Activated T-helper 1 cell treated with Interleukin-2 at 50 U/mL for 16 hours (primary cell): ENCODE measurements at places on chromosomes 6 and 20.
A peak's percentile ranks its signal among the peaks of the same experiment; 100 is the strongest.

DNA sequence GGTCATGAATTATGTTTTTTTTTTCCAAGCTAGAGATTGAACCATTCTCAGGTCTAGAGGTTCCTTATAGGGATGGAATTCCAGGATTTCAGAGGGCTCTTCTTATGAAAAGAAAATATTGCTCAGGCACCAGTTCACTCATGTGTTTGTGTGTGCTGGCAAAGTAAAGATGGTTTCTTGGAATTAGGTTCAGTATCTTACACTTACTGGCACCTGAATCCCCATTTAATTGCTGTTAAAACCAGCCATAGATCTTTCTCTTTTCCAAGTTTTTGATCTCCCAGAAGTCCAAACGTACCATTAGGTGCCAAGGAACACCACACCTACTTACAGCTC, 508.4 kb downstream of the CDH26 start:
- DNase-seq = no peak

DNA sequence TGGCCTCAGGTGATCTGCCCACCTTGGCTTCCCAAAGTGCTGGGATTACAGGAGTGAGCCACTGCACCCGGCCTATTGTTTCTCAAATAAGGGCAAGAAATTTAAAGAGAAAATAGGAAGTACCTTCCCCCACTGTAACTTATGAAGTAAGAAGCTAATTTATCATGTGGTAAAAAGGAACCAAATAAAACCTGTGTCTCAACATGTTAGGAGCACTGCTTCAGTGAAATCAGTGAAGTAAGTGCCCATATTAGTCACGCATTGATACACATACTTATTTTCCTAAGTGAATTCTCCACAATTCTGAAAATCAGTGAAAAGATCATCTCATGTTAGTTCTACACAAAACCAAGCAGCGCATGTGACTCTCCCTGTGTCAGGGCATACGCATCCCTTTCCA, 14.2 kb upstream of the LPA start:
- no peak for DNase-seq

GRCh38 chr6:164034602-164035140, 620.2 kb downstream of the QKI start:
- no peak for DNase-seq

- DNase-seq = no peak
Measured at GRCh38 chr6:169571123-169571962, 130.5 kb downstream of the WDR27 start.

DNA sequence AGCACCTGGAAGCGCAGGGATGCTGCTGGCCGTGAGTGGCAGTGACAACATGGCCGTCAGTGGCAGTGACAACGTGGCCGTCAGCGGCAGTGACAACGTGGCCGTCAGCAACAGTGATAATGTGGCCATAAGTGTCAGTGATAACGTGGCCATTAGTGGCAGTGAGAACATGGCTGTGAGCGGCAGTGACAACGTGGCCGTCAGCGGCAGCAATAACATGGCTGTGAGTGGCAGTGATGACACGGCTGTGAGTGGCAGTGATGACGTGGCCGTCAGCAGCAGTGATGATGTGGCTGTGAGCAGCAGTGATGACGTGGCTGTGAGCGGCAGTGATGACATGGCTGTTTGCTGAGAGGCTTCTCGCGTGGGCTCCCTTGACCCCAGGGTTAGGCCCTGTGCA, 169.8 kb downstream of the ERMARD start:
- DNase-seq = no peak

DNA sequence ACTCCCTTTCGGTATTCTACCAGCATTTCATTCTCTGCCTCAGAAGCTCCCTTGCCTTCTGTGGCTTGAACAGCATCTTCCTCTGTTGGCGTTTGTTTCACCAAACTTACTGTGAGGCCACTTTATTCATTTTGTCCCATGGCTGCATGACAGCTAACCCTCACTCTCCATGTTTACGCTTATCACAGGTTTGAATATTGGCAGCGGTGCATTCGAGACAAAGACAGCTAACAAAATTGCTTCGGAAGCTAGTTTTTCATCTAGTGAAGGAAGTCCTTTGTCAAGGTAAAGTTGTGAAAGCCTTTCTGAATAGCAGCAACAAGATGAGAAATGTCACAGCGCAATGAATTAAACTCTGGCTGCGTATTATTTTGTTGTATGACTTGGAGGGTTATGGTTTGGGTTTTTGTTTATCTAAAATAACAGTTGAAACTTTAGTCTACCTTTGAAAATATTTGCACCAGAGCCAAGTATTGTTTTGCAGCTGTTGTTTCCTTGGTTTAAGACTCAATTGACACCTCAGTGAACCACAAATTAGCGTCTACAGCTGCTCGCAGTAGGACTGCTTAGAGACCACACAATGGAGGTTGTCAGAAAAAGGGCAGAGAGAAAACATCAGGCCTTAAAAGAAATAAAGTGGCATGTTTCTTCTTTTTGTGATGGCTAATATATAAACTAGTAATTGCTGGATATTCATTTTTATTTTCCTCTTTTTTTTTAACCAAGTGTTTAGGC, 70.4 kb upstream of the XRN2 start:
- DNase-seq = no peak

DNA sequence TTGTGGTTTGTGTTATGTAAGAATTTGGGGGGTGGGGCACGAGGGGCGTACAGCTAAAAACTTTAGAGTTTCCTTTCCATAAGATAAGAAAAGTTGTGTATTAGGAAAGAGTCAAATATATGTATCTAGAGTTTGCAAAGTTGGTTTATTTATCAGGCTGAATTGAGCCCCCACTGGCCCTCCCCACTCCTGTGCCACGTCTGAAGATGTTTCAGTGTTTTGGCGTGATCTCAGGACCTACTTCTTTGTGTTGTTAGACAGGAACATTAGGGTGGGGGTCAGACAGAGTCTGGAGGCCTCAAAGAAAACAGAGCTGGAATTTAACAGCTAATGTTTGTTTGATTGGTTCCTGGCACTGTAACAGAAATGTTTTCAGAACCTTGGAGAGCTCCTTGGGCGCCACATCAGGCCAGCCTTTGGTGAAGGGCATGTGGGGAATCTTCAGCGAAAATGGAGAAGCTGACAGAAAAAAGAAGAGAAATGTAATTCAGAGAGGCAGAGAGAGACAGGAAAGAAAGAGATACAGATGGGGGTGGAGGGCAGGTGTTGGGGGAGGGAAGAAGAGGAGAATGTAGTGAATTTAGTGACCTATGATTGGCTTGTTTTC, 674 bp downstream of the NRSN1 start:
- no peak for DNase-seq

- DNase-seq = peak; percentile 9
Measured at GRCh38 chr20:50980851-50981713, 22.5 kb downstream of the MOCS3 start.

GRCh38 chr6:155832596-155832995, 377.0 kb upstream of the NOX3 start:
- no peak for DNase-seq

DNA sequence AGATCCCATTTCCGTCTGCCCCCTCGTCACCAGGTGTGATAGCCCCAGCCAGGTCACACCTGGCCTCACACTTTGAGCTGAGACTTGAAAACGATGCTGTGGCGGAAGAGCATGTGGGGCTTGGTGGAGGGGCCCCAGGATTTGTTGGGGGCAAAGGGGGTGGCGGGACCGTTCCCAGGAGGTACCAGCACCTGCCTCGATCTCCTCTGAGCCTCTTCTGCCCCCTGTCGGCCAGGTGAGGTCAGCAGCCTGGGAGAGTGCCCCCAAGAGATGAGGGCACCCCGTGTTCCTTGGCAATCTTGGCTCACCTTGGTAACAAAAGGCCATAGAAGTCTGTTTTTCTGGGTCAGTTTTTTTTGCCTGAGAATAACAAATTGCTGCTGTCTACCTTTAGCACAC, 25.4 kb downstream of the SPATA2 start:
- DNase-seq = no peak

DNA sequence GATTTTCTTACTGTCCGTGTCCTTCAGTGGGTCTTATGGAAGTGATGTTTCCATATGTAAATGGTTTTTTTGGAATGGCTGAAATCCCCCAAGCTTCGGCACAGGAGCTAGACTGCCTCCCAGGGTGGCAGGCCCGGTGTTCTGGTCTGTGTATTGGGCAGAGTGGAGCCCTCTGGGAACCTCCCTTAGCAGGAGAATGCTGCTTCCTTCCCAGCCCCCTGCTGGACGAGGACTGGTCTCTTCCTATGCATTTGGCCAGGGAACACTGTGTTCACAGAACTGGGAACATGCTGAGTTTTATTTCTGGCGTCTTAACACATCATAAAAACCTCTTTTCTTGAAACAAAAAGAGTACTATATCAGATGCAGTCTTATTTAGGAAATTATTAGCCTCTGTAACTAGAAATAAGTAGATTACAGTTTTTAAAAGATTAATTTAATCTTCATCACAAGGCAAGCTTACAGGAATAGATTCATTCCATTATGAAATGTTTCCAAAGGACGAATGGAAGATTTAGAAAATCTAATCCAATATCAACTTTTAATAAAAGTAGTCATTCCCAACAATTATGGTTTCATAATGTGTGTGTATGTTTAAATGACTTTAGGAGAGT, 56.6 kb downstream of the SYTL3 start:
- DNase-seq = no peak

DNA sequence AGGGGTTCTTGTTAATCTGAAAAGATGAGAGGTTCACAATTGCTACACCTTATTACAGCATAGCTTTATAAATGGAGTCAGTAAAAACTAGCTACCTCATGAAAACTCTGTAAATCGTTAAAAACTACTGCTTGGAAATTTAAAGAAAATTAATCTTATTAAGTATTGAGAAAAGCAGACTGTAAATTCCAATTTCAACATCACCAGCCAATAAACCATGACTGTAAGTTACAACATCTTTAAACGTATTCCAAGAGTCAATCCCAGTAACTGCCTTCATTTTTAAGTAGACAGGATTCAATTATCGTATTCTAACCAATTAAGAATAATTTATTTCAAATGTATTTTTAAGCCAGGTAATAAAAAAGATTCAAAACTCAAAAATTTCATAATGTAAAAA, 70.3 kb downstream of the ATG5 start:
- no peak for DNase-seq

GRCh38 chr6:120273411-120273810, 923.9 kb upstream of the MAN1A1 start:
- no peak for DNase-seq

DNA sequence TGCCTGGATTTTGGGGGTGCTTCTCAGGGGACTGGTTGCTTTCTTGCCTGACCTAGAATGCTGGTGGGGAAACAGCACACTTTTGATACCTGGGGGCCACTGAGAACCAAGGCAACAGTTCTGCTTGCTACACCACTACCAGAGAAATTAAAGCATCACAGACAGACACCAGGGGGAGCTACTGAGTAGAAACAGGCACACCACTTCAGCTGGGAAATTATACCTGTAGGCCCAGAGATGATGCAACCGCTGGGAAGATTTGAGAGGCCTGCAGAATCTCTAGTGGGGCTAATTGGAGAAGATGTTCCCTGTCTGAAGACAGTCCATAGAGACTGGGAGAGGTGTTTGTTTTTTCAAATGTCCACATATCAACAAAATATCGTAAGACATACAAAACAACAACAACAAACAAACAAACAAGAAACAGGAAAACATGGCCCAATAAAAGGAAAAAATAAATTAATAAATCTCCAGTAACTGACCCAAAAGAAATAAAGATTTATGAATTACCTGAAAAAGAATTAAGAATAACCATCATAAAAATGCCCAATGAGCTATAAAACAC, 129.4 kb upstream of the RIN2 start:
- no peak for DNase-seq

DNA sequence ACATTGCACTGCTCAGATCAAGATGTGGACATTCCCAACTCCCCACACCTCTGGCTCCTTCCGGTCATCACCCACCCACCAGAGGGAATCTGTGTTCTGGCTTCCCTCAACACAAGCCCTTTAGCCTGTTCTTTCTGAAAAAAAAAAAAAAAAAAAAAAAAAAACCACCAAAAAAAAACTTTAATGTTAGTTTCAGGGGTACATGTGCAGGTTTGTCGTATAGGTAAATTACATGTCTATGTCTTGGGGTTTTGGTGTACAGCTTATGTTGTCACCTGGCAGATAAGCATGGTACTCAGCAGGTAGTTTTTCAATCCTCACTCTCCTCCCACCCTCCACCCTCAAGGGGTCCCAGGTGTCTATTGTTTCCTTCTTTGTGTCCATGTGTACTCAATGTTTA, 135.8 kb upstream of the FOXA2 start:
- no peak for DNase-seq

DNA sequence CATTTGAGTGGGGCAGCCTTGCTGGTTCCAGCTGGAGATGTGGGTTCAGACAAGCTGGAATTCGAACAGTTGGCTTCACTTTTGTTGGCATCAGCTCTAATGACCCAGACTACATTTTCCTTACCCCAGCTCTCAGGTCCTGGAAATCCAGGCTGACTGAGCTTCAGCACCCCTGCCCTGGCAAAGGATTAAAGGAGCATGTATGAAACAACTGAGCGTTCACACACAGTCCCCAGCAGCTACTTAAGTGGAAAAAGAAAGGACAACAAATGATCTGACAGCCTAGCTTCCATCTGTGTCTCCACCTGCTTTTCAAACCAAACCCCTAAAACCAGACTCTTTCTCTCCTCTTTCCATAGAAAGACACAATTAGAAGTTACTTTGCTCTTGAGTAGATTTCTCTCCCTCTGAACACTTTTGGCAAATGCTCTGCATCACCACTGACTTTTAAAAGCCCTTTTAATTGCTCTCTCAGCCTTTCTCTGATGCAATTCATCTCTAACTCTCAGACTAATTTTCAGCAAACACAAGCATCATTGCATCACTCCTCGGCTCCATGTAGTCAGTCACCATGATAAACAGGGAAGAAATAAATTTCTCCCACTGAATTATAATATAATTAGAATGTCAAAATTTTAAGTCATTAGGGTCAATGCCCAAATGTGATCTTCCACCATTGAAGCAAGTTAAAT, 28.1 kb downstream of the ROS1 start:
- DNase-seq = no peak

DNA sequence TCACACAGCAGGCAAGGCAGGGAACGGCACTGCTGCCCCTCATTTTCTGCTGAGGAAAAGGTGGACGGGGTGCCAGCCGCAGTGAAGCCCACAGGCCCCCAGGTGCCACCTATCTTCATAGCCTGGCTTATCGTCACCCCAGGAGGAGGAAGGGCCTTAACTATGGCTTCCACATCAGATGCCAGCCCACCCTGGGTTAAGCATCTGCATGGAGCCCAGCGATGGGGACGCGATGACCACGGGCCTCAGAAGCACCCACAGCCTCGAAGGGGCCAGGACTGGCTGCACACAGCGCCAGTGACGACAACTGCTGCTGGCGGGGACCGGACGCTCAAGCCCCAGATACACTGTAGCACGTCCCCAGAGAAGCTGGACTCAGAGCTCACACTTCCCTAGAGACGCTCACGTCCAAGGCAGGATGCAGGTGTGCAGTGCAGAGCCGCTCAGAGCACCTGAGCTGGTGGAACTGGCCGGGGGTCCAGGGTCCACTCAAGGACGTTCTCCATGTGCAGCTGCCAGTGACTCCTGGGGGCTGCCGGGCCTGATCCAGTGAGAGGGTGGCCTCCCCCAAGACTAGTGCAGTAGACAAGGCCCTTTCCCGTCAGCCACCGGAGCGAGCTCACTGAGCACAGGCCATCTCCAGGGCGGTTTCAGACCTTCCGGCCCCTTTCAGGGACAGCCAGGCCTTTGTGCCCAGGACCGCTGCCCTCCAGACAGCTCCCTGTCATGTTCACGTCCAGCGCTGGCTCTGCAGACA, 83.0 kb downstream of the YTHDF1 start:
- DNase-seq = no peak

GRCh38 chr6:113903666-113904330, 46.7 kb downstream of the MARCKS start:
- DNase-seq = no peak

- DNase-seq = no peak
Measured at GRCh38 chr6:122825163-122825562, 36.1 kb downstream of the SMPDL3A start.

- DNase-seq = no peak
Measured at GRCh38 chr20:15814911-15815310, 758.3 kb downstream of the KIF16B start.

- DNase-seq = peak; percentile 18
Measured at GRCh38 chr6:4059115-4059777, 19.7 kb downstream of the FAM217A start.
